ENCODE measurements at places on chromosomes 7 and 10.

GRCh38 chr10:34244756-34245484, 570.2 kb downstream of the PARD3 start:
- DNase-seq = no peak

- DNase-seq = no peak
These were observed 4.8 kb downstream of the LRRC18 start for GRCh38 chr10:48934672-48935501.

GRCh38 chr7:43942997-43943396, 16.8 kb downstream of the UBE2D4 start:
- DNase-seq = no peak

GRCh38 chr7:80736371-80737125, 98.1 kb downstream of the CD36 start:
- no peak for DNase-seq

GRCh38 chr7:79528421-79528820, 75.0 kb upstream of the MAGI2 start:
- DNase-seq = peak; percentile 9

GRCh38 chr7:91276909-91277308, 12.7 kb downstream of the FZD1 start:
- DNase-seq = no peak

DNA sequence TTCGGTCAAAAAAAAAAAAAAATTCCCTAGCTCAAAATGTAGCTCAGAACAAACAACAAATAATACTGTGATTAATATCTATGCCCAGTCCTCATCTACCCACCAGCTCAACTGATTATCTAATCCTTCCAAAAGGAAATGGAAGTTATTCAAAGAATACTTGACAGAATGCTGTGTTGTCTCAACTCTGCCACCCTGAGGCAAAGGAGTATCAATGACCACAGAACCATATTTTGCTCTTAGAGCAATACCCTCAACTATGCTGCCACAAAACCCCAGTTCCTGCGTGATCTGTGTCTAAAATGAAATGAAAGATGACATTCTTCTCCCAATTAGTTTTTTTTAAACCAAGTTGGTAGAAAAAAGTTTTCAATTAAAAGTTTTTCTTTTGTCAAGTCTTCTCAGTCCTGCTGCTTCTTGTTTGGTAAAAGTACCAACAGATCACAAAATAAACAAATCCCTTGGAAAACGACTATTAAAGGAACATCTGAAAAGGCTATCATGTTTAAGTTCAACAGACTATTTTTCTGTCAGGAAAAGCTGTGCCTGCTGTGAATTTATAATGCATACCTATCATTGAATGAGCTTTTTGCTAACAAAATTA, 21.6 kb downstream of the RBM28 start:
- no peak for DNase-seq

- DNase-seq = no peak
These were observed 248.9 kb upstream of the LRRN3 start for GRCh38 chr7:110841840-110842545.

DNA sequence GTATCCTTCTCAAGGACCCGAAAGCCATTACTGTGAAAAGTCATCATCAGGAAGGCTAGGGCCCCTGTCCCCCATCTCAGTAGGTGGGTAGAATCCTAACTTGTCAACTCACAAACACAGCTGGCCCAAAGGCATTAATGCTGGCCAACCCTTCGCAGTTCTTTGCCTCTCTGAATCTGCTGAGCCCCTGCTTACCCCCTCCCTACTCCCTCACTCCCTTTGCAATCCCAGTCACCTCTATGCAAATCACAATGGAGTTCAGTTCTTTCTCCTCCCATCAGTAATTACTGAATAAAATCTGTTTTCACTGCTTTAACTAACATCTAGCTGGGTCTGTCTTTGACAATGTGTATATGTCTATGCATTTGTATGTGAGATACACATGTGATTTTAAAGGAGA, 38.1 kb upstream of the AOAH start:
- DNase-seq = no peak

GRCh38 chr7:89183712-89184111, 388.2 kb upstream of the TEX47 start:
- no peak for DNase-seq
